ENCODE measurements at places on chromosomes 5 and 9. TPM values are rescaled to one million over a fixed set of nuclear protein-coding genes. Genes with fewer than 3 reads are reported as not detected.
A peak's percentile ranks its signal among the peaks of the same experiment; 100 is the strongest.

DNA sequence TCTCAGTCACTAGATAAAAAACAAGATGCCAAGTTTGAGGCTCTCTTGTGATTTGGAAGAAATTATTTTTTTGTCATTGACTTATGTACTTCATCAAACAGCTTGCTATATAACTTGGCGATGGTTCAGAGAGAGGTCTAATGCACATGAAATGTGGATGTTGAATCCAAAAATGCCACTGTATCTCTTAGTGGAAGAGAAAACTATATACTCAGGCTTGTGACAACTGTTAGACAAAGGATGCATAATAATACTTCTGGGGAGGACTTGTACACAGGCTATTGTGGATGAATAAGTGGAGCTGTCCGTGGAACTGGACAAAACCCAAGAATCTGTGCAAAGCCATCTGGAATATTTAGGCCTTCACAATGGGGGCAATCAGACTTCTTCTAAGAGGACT, 162.9 kb upstream of the NMUR2 start:
- no peak for DNase-seq

MED10 gene
- total RNA-seq: 31.8 TPM

DNA sequence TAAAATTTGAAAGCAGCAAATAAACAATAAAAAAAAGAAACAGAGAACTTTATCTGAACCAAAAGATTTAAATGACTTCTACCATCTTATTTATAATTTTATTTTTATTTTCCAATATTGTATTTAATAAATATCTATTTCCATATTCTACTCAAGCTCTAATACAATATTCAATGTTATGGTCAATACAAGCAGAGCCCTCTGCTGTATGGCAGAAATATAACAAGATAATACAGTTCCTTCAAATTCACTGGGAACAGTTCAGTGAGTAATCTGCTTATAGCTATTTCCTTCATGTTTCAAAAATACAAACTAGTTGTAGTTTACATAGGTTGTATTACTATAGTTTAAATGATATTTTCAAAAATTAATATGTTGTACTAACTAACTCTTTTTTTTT, 332.7 kb downstream of the PRDM9 start:
- DNase-seq: no peak

DNA sequence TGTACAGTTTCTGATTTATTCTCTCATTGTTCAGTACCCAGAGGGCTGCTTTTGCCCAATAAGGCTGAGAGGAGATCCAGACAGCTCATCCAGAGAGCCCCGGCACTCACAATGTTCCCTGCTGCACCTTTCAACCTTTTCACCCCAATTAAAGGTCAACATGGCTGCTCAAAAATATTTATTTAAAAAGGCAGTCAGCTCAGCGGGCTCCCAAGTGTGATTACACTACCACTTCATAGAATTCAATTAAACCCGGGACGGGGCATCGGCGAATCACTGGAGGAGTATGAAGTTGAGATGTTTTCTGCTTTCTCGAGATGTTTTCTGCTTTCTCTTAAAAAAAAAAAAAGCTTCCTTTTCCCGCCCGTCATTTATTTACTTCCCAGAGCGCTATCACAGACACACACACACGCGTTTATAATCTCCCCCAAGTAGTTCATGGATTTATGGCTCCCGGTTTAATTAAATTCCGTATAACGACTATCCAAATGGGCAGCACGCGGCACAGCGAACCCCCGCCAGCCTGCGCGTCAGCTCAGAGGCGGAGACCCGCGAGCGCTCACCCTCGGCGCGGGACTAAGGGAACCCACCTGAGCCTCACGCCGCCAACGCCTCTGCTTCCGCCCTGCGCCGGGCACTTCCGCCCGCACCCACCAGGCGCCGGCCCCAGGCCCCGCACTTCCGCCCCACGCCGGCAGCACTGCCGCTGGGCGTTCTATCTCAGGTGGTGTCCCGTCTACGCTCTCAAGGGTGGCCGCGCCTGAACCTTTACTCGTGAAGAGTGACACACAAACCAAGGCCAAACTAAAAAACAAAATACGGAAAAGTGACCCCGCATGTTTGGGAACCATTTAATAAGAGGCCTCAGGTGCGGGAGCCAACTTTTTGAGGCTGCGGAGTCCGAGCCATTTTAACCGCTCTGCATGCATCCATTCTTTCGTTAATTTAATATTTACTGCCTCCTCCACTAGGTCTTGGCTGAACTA, at the start of gene C5orf63:
C5orf63 (minus strand) TSS at position 642 of the 986 bp plus-strand sequence. CDS start 14,507 bp downstream, outside the sequence.
- DNase-seq: peak; percentile 90

Data from upper lobe of right lung (tissue), 1 donor.